RWPE2 (cell line): ENCODE measurements at places on chromosomes 1 and 21.

DNA sequence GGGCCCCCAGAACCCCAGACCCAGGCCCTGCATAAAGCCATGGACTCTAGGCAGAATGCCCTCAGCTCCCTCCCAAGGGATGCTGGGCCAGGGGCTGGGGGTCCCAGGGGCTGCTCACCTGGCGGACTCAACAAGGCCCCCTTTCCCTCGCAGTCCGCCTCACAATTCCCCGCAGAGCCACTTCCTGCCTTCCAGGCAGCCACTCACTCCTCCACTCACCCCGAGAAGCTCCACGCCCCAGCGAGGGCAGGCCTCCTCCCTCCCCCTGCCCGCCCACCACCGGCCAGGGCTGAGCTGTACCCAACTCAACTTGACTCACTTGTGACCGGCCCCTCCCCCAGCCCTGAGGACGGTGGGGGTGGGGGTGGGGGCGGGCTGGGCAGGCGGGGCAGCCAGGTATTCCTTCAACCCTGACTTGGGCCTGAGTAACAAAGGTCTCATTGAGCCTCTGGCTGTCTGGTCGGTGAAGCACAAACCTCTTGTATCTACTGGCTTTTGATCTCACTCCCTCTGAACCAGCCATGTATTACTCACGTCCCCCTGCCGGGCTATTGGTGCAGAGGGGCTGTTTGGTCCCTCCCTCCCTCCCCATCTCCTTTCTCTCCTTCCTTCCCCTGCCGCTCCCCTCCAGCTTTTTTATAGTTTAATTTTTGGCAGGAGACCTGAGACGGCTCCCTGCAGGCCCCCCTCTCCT lies 5.9 kb downstream of the BLACAT1 start:
- peak; percentile 96 for DNase-seq

DNA sequence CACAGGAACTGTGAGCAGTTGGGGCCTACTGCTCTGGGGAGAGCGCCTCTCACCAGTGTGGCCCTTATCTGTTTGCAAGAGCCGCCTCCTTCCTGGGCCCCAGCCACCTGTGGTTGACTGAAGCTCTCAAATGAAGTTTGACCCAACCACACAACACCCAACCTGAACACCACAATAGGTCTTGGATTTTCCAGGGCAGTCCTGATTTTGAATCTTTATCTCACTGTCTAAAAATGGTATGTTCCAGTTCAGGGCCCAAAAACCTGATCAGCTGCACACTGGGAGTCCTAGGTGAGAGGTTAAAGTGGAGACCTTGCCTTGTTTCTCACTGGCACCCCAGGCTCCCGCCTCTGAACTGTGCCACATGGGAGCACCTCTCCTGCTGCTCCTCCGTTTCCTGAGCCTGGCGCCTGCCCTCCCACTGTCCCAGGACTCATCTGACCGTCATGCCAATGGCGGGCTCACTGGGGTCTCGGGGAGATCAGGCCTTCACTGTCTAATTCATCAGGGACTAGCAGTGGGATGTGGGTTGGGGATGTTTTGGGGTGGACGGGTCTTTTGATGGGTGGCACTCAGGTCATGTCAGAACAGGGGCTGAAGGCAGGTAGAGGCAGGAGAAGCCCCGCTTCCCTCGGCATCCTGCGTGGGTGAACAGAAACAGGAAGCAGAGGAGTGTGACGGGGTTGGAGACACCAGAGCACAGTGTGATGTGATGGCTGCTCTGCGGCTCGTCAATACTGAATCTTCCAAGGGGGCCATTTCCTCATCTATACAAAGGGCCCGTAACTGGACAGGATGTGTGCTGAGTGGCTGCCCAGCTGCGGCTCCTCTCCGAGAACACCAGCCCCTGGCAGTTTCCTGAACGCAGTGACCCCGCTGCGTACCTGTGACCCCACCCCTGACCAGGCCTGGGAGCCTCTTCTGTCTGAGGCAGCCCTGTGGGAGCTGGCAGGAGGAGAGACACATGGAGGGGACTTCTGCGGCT lies 59.6 kb upstream of the ITPKB start:
- DNase-seq: no peak

- no peak for DNase-seq
These were observed 273.2 kb downstream of the GRIK3 start for GRCh38 chr1:36761113-36761512.

DNA sequence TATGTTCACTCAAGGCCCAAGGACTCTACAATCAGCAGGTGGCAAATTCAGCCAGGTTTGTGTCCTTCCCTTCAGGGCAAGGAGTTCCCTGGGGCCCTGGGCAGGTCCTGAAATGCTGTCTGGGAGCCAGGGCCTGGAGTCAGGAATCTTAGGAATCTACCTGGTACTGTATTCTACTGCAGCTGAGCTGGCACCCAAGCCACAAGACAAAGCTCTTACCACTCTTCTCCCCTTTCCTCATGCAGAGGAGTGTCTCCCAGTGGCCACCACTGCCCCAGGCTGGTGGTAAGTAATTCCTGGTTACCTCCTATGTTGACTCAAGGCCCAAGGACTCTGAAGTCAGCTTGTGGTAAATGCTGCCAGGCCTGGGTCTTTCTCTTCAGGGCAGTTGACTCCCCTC lies 153.4 kb downstream of the NRIP1 start:
- DNase-seq: no peak

- no peak for DNase-seq
These were observed 42.8 kb upstream of the IL12RB2 start for GRCh38 chr1:67264899-67265298.

DNA sequence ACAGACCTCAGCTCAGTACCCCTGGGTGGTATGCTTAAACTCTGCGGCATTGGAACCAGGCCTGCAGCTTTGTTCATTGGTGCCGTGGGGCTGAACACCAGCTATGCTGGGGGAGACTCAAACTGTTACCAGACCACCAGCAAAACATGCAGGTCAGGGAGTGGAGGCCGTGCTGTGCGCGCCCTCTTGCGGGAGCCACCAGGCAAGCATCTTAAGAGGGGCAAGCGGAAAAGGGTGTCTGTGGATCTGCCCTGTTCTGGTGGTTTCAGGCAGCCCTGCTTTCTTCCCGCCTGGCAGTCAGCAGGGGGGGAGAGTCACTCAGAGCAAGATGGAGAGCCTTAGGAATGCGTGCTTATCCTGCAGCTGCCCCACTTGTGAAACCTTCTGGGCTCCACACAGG lies 276.9 kb upstream of the ZRANB2 start:
- DNase-seq: no peak

DNA sequence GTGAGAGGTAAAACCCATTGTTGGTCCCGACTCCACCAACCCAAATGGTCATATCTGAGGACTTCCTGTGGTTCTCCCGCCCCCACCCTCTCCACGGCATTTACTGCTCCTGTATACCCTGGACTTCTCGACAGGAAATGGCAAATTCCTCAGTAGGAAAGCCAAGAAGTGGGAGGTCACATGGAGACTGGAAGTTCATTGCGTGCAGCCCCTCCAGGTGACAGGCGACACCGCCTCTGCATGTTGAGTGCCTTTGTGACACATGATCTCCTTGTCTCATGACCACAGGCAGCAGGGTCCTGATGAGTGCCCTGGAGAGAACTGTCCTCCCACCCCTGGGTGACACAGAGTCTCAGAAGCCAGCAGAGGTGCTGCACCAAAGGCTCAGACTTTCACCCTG lies 24.2 kb downstream of the ERG start:
- DNase-seq: no peak

DNA sequence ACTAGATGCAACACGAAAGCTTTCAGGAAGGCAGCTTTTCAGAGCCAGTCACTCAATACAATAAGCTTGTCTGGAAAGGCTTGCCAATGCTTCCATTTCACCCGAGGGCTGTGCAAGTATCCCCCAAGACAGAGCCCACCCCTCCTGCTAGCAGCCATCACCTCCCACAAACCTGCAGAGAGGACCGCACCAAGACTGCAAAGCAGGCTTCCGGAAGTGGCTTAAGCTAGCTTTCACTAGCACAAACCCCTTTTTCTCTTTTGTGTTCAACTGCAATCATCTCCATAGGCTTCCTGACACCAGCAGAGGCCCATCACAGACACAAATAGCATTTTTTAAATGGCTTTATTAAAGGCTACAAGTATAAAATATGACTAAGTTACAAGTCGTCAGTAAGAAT lies 31.5 kb downstream of the C1orf198 start:
- no peak for DNase-seq

DNA sequence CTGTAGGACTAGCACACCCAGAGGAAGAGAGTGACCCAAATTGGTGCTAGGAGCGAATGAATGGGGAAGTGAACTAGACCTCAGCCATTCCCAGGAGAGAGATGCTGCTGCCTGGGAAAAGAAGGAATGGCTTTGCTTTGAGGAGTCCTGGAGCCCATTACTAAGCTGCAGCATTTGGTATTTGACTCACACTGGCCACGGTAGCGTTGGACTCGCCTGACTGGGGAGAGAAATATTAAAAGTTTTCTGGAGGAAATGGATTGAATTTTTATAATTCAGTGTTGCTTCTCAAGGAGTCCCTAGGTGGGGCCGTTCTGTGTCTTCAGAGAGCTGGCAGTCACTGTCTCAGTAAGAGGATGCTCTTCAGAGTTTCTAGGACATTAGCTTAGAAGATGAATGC lies 40.2 kb downstream of the PIK3CD start:
- no peak for DNase-seq
